ENCODE measurements at places on chromosomes 7 and 10.

GRCh38 chr10:63707254-63707910 is 186.2 kb downstream of the REEP3 start:
- peak; percentile 98 for DNase-seq

GRCh38 chr7:47369736-47370135 is 212.2 kb downstream of the TNS3 start:
- DNase-seq, result no peak

DNA sequence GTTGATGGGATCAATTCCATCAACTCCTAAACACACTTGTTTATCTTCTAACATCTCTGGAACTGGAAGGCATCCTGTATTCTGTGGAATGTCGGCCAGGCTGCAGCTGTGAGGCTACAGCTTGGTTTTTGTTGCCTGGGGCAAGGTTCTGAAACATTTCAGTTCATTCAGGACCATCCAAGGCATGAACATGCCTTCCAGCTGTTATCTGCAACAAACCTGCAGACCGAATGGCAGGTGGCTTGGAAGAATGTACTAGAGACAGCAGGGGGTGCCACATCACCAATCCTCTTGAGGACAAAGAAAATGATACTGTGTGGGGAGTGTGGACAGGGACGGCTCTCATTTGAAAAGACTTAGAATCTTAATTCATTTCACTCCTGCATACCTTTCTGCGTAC is 12.4 kb downstream of the PAPOLB start:
- peak; percentile 60 for DNase-seq

- no peak for DNase-seq
Measured at GRCh38 chr7:64965594-64965993, 25.2 kb downstream of the ZNF117 start.

- DNase-seq, result peak; percentile 50
Measured at GRCh38 chr7:81447351-81447952, 322.4 kb downstream of the HGF start.

- DNase-seq, result no peak
Measured at GRCh38 chr10:91367558-91367957, 42.6 kb upstream of the HECTD2 start.

- no peak for DNase-seq
Measured at GRCh38 chr7:107039199-107039900, 5.2 kb upstream of the PRKAR2B start.

- peak; percentile 37 for DNase-seq
Measured at GRCh38 chr7:95421847-95422444, 12.9 kb downstream of the PON2 start.

DNA sequence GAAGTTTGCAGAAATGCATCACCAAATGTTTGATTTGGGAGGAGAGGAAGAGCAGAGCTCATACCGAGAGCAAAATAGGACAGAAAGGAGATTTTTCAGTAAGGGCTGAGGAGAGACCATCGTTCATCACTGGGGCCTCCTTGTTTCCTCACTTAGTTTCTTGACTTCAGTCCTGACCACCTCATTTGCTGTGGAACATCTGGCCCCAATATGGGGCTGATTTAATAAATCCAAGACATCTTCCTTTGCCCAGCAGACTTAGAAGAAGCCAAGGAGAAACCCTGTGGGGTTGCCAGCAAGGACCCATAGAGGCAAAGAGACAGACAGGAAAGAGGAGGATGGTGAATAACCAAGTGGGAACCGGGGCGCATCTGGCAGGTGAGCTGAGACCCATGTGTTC is 60.4 kb downstream of the CHST3 start:
- no peak for DNase-seq

GRCh38 chr7:1646957-1647891 is 22.9 kb upstream of the ELFN1 start:
- no peak for DNase-seq

DNA sequence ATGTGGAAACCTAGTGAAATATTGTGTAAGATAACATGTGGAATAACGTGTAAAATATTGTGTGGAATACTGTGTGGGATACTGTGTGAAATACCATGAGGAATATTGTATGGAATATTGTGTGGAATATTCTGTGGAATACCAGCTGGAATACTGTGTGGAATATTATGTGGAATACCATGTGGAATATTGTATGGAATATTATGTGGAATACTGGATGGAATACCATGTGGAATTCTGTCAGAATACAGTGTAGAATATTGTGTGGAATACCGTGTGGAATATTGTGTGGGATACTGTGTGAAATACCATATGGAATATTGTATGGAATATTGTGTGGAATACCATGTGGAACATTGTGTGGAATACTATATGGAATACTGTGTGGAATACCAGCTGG is 134.6 kb upstream of the CHST15 start:
- DNase-seq, result no peak

GRCh38 chr7:141837683-141838082 is 3.6 kb downstream of the PRSS37 start:
- no peak for DNase-seq

Measured in cardiac muscle cell (in vitro differentiated cells and primary cell).